Kidney epithelial cell (primary cell): ENCODE measurements at places on chromosomes 2 and 18. TPM values are rescaled to one million over a fixed set of nuclear protein-coding genes. Genes with fewer than 3 reads are reported as not detected.

GRCh38 chr2:236015171-236015570, 153.0 kb downstream of the GBX2 start:
- DNase-seq: no peak

GRCh38 chr2:210955591-210955990, 399.2 kb downstream of the CPS1 start:
- DNase-seq: peak; percentile 52

DNA sequence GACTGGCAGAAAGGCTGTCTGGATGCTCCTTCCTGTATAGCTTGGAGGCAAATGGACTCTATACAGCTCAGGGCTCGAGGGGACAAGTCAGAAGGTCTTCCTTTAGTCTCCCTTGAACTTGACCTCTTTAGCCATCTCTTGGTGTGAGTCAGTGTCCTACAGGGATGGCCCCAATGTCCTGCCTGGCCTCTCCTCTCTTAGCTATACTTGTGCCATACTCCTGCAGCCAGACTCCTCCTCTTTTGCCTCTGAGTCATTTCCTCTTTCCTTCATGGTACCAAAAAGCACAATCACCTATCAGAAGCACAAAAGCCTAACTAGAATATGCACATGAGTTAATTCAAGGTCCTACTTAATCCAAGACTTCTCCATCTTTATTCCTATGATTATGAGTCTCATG, 112.7 kb downstream of the XRCC5 start:
- DNase-seq: no peak

- no peak for DNase-seq
Observed at GRCh38 chr2:239533569-239534316, 132.9 kb upstream of the HDAC4 start.

DNA sequence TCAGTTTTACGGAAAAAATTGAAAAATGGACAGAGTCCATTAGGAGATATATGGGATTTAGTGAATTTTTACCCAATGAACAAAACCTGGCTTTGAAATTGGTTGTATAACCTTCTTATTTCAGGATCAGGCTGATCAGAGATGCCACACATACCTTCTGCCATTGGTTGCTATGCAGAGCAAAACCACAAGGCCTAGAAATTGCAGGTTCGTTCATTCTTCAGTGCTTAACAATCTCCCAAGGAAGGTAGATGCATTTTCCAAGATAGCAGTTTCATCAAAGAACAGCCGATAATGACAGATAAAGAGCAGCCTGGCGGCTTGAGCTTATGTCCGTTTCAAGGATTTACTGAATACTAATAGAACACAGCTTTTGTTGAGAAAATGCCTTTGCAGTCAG, 868.8 kb downstream of the EPHA4 start:
- peak; percentile 47 for DNase-seq

DNA sequence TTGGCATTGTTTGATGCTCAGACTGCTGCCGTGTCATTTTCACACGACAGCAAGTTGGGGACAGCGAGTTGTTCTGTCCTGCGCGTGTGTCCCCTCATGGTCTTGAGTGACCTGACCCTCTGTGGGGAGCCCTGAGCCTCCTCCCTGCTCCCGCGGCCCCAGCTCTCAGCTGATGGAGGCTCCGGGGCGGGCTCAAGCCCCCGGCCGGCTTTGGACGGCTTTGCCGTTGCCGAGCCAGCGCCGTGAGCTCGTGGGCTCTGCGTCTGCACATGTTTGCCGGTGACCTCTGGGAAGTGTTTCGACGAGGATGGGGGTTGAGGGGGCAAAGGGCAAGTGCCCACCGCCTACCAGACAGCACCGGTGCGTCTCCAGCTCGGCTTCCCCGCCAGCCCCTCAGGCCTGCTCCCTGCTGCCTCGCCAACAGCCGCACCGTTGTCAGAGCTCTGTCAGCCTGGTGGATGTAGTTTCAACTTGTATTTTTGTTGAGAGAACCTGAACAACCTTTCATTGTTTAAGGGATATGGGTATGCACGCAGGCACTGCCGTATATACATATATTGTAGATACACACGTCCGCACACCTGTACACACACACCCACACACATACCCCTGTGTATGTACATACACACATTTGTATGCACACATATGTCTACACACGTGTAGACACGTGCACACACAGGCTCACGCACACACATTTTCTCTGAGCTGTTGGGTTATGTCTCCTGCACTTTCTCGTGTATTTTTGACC, 13.7 kb downstream of the PDCD1 start:
- DNase-seq: no peak

DNA sequence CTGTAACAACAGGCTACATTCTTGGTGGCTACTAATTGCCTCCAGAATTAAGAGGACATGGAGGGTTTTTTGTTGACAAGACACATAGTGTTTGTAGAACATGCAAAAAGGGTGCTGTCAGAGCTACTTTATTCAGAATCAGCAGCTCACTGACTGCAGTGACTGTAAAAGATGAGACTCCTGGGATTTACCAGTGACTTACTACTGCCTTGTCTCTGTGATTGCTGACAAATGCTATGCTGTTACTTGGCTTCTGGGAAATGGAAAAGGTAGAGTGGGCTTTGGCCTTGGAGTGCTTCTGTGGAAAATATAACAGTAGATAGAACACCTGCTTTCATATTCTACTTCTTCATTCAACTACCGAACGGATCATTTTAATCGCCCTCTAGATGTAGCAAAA, 47.8 kb downstream of the GREB1L start:
- DNase-seq: no peak

DNA sequence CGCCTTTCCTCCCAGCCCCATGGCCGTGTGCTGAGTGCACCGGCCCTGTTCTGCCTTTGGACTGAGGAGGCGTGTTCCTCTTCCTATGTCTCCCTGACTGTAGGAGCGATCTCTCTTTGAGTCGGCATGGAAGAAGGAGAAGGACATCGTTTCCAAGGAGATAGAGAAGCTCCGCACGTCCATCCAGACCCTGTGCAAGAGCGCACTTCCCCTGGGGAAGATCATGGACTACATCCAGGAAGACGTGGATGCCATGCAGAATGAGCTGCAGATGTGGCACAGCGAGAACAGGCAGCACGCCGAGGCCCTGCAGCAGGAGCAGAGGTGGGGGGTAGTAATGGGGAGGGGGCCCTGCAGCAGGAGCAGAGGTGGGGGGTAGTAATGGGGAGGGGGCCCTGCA, 29.4 kb upstream of the ASB1 start:
- no peak for DNase-seq

- no peak for DNase-seq
Observed at GRCh38 chr2:127320067-127320466, 26.1 kb upstream of the ERCC3 start.

- no peak for DNase-seq
Observed at GRCh38 chr2:167142554-167142953, 254.3 kb downstream of the XIRP2 start.

DNA sequence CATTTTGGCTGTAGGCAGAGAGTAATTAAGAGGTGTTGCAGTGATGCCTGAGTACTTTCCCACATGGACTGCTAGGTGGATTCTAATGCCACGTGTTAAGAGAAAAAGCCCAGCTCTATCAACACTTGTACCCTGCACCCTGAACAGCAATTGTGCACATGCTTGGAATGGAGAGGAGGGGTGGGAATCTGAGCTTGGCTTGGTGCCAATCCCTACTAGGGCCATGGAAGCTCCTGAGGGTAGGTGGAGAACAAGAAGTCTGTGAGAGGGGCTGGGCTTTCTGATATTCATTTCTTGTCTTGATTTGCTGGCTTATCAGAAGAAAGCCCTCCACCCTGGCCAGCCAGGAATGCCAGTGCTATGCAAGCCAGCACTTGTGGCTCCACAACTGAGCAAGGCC, 292.2 kb downstream of the KCNS3 start:
- no peak for DNase-seq

- DNase-seq: no peak
Observed at GRCh38 chr2:63300835-63301234, 250.2 kb downstream of the OTX1 start.

DNA sequence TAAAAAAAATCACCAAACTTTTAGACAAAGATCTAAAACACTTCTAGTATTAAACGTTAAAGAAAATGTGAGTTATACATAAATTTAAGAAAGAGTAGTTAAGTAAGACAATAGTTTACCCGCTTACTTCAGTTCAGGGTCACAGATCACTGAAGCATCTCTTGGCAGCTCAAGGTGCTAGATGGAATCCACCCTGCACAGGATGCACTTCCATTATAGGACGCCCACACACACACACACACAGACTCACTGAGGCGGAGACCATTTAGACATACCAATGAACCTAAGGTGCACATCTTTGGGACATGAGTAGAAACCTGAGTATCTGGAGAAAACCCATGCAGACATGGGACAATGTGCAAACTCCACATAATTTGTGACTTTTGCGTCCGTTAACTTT, 630.6 kb upstream of the ZNF804A start:
- DNase-seq: no peak

GRCh38 chr18:57085371-57085770, 61.5 kb upstream of the BOD1L2 start:
- no peak for DNase-seq

DNA sequence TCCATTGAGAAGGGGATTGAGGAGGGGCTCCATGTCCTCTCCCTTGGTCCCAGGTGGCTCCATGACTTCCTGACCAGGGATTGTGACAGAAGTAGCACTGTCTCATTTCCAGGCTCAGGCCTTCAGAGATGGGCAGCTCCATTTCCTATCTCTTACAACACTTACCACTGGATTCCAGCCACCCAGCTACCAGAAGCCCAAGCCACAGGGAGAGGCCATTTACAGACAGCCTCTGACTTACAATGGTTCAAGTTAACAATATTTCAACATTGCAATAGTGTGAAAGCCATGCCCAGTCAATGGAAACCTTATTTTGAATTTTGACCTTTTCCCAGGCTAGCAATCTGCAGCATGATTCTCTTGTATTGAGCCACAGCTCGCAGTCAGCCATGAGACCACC, 164.9 kb upstream of the AGAP1 start:
- no peak for DNase-seq

DNA sequence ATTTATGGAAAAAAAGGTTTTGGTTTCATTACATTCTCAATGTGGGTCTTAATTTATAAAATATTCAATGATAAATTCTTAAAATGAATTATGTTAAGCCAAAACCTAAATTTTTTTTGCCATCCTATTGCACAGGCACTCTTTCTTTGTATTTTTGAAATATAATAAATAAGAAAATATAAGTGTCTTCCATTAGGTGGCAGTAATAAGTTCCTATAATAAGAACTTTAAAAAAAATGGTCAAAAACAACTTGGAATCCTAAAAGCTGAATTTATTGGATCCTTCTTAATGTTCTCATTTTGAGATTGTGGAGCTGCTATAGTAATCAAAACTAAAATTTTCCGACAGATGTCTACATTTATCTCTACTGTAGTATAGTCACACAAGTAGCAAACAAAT, 5.7 kb downstream of the CALCRL start:
- DNase-seq: no peak

Gene SNORC
- total RNA-seq: 2.5 and 3.4 TPM in 2 replicates

Gene ICOS
- total RNA-seq: not detected in 2 replicates

Gene EFEMP1
- total RNA-seq: 35.8 and 40.7 TPM in 2 replicates

Gene FARP2
- 20.9 and 31.8 TPM in 2 replicates for total RNA-seq

Gene RGPD4
- not detected in 2 replicates for total RNA-seq

Gene CDH2
- 190 and 196 TPM in 2 replicates for total RNA-seq

Gene DSG4
- not detected in 2 replicates for total RNA-seq

Gene LYPD6
- total RNA-seq: 3.4 and 3.7 TPM in 2 replicates

Gene EFHD1
- 3.6 and 6.5 TPM in 2 replicates for total RNA-seq

Gene IGFBP5
- total RNA-seq: 51.7 and 72.3 TPM in 2 replicates
